ENCODE measurements at places on chromosomes 12 and 14.

GRCh38 chr12:42853370-42854140, 264.0 kb upstream of the PRICKLE1 start:
- no peak for DNase-seq

- DNase-seq, result no peak
Measured at GRCh38 chr14:51422704-51423103, 182.7 kb downstream of the TMX1 start.

GRCh38 chr14:44163946-44164345, 343.1 kb downstream of the FSCB start:
- no peak for DNase-seq

DNA sequence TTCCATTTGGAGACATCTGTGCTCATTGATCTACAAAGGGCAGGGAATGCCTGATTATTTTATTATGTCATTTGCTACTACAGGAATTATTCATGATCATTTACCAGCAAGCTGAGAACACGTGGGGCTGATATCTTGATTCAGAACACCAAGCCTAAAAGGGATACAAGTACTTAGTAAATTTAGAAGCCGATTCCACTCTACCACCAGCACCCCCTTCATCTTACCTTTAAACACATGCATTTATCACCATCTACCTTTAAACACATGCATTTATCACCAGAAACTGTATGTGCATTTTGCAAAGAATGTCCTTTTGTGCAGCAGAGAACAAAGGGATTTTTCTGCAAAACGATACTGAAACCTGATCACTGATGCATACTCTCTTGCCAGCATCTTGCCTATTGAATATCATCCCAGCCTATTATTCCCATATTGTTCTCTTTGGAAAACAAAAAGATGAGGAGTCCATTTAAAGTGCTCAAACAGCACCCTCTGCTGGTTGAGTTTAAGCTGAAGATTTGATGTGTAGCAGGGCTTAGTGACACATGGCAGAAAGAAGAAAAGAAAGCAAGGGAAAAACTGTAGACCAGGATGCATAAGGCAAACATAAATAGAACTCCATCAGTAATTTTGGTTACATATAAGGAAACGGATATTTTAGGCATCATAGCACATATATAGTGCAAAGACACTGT, 132.6 kb upstream of the PLEKHG7 start:
- peak; percentile 64 for DNase-seq

DNA sequence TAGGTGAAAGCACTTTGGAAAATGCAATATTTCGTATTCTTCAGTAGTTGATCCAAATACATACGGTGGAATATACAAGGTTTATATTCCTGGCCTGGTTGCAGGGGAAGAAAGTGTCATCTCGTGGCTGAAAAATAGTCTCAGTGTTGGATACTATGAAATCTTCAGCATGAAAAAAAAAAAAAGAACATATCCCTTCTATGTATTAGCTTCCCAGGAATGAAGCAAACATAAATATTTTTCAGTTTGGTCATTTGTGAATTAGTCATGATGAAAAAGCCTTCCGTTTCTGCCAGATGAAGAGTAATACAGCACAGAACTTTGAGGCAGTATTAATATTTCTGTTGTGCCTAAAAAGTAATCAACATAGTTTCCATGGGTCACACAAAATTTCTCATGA, 36.7 kb downstream of the FLRT2 start:
- DNase-seq, result peak; percentile 36

Measured in pulmonary artery endothelial cell (primary cell).